ENCODE measurements at places on chromosomes 5 and 9. TPM values are rescaled to one million over a fixed set of nuclear protein-coding genes. Genes with fewer than 3 reads are reported as not detected.

The CDC20B gene
- not detected for total RNA-seq

The IFNA6 gene
- not detected for total RNA-seq

The LCN9 gene
- total RNA-seq, result not detected

The SPTLC1 gene
- 56.8 TPM for total RNA-seq

The SLC34A1 gene
- not detected for total RNA-seq

The WWC1 gene
- total RNA-seq, result 2.7 TPM

The HMHB1 gene
- total RNA-seq, result not detected

The SYNPO gene
- total RNA-seq, result 0.06 TPM

The C5orf63 gene
- total RNA-seq, result 17.9 TPM

The HSPB3 gene
- not detected for total RNA-seq

The UNC5A gene
- total RNA-seq, result not detected

The MACROH2A1 gene
- total RNA-seq, result 100 TPM

The SPATA31A3 gene
- total RNA-seq, result not detected

The CER1 gene
- total RNA-seq, result not detected

The LEAP2 gene
- total RNA-seq, result 8.8 TPM

The PTPRD gene
- total RNA-seq, result not detected

The FOXD4L5 gene
- total RNA-seq, result 0.30 TPM

The SLC4A9 gene
- not detected for total RNA-seq

The CYLC2 gene
- total RNA-seq, result not detected

The DOK3 gene
- total RNA-seq, result 3.7 TPM

The IL13 gene
- total RNA-seq, result not detected

The RMRP gene
- 18,678 TPM for total RNA-seq

The HSPA9 gene
- 144 TPM for total RNA-seq

The PCDHB16 gene
- not detected for total RNA-seq

The PLAC8L1 gene
- total RNA-seq, result not detected

The G3BP1 gene
- 193 TPM for total RNA-seq

The CARTPT gene
- not detected for total RNA-seq

The BTNL3 gene
- total RNA-seq, result not detected

The IFNW1 gene
- total RNA-seq, result not detected

The TMEM245 gene
- 74.3 TPM for total RNA-seq

The URM1 gene
- 44.1 TPM for total RNA-seq

The NIPAL4 gene
- total RNA-seq, result not detected

The UBE2B gene
- total RNA-seq, result 124 TPM

The SHC3 gene
- total RNA-seq, result 0.06 TPM

The GABBR2 gene
- not detected for total RNA-seq

The PCDHGB4 gene
- total RNA-seq, result 0.23 TPM

The PCDHA1 gene
- not detected for total RNA-seq

The GRIA1 gene
- total RNA-seq, result not detected

The GRXCR2 gene
- total RNA-seq, result not detected

The CYFIP2 gene
- 317 TPM for total RNA-seq

The IL33 gene
- not detected for total RNA-seq

The GMCL2 gene
- total RNA-seq, result not detected

The BARHL1 gene
- not detected for total RNA-seq

The TMOD1 gene
- total RNA-seq, result 2.7 TPM

The DBH gene
- total RNA-seq, result 0.08 TPM

The OR13C5 gene
- total RNA-seq, result not detected

The NRARP gene
- total RNA-seq, result 0.25 TPM

The N4BP3 gene
- total RNA-seq, result 1.7 TPM

The USP20 gene
- total RNA-seq, result 123 TPM

The DMRTA1 gene
- not detected for total RNA-seq

The EGFL7 gene
- total RNA-seq, result not detected

The LHX6 gene
- total RNA-seq, result not detected

The ANKRD20A1 gene
- total RNA-seq, result 2.7 TPM
